ENCODE measurements at places on chromosomes 7 and 10. TPM values are rescaled to one million over a fixed set of nuclear protein-coding genes. Genes with fewer than 3 reads are reported as not detected.

TSC22D4 gene
- total RNA-seq = 25.5 TPM

DNA sequence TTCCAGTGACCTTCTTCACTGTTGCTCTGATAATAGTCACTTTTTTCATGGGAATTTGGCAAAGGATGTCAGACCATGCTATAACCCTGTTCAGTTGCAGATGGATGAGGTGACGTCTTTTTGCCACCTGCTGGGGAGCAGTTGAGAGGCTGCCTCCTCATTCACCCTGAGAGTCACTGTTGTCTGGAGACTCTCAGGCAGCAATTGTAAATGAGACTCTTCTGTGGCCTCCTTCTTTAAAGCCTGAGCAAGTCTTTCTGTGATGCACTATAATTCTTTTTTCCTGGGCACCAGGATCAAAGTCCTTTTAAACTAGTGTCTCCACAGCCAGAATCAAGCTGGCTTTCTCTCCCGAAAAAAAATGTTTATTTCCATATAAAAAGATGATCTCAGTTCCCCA lies 345.1 kb downstream of the ARL4A start:
- DNase-seq = no peak
- no peaks in the 10 kb centered on the region for H3K4me1 ChIP-seq
- H3K27ac ChIP-seq = no peak overlapping the region
- no peaks in the 10 kb centered on the region for H3K27me3 ChIP-seq

DNA sequence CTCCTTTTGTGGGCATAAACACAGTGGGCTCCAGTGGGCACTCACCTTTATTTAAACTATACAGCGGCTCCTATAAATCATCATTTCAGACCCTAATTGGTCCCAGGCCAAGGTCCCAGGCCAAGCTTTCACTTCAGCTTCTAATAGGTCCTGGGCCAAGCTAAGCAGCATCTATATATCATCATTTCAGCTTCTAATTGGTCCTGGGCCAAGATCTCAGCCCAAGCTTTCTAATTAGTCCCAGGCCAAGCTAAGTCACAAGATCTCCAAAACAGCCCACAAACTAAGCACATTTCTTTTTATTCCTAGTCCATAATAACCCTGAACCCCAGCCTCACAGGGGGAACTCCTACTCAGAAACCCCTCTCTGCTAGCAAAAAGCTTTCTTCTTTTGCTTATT lies 47.1 kb downstream of the ZNF680 start:
- H3K27ac ChIP-seq = no peak overlapping the region
- no peak overlapping the region for H3K4me3 ChIP-seq
- no peaks in the 10 kb centered on the region for H3K27me3 ChIP-seq
- no peaks in the 10 kb centered on the region for H3K4me1 ChIP-seq
- DNase-seq = no peak
- H3K36me3 ChIP-seq = no peaks in the 10 kb centered on the region

IFIT3 gene
- 2.9 TPM for total RNA-seq

DNA sequence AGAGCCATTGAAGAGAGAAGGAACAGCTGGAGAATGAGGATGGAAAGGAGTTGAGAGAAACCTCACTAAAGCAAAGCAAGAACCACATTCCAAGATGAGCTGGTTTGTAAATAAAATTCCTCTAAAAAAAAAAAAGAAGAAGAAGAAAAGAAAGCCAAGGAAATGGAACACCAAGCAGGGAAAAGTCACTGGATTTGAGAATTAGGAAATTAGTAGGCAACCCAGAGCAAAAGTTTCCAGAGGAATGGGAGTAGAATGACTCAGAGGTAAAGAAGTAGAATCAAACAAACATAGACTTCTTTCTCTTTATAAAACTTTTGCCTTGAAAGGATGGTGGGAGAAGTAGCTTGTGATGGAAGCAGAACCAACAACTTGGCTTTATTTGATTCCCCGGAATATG lies 3.9 kb downstream of the CH25H start:
- peaks cover 28% of the 10 kb centered on the region for H3K27me3 ChIP-seq
- no peak overlapping the region for H3K4me3 ChIP-seq
- no peak for DNase-seq
- H3K27ac ChIP-seq = no peak overlapping the region
- H3K4me1 ChIP-seq = peaks cover 9% of the 10 kb centered on the region
- H3K36me3 ChIP-seq = no peaks in the 10 kb centered on the region
